Neural progenitor cell (in vitro differentiated cells): ENCODE measurements at places on chromosomes 7 and 10.

DNA sequence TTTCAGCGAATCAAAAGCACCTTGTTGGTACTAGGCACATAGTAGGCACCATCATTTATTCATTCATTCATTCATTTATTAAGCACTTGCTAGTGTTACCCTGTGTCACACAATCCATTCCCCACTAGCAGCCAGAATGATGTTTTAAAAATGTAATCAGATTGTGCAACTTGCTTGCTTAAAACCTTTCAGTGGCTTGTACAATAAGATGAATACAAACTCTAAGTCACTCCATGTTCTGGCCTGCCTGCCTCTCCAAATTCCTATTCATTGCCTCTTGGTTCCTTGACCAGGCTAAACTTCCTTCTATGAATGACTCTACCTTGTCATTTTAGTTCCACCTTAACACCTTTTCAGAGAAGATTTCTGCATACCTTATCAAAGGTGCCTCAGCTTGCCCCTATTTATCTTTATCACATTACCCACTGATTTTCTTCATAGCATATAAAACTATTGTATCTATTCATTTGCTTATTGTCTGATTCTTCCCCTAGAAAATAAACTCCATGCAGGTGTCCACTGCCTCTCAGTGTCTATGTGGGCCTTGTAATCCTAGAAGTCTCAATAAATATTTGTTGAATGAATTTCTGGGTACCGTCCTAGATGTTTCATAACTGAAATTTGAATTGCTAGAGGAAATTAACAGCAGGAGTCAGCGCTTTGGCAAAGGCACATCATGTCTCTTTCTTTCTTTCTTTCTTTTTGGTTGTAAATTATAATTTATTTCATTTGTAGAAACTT, 169.5 kb downstream of the TMEM26 start:
- H3K4me3 ChIP-seq: no peak overlapping the region
- DNase-seq: no peak
- no peaks in the 10 kb centered on the region for H3K4me1 ChIP-seq
- no peak overlapping the region for H3K27ac ChIP-seq

DNA sequence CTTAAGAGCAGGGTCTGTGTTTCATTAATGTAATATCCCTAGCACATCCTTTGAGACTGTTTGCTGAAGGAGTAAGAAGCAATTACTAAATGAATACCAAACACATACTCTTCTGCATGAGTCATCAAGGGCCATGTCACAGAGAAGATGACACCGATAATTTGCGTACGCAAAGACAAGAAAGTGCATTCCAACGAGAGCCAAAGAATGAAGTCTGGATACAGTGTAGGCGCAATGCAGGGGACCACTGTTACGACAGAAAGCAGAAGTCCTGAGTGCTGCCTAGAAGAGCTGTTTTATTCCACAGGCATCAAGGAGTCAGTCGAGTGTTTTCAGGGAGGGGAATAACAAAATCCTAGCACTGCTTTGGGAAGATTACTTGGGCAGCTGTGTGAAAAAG, 62.7 kb downstream of the VPS41 start:
- H3K4me3 ChIP-seq: no peak overlapping the region
- DNase-seq: no peak
- H3K36me3 ChIP-seq: no peaks in the 10 kb centered on the region
- H3K27ac ChIP-seq: no peak overlapping the region
- H3K4me1 ChIP-seq: peaks cover 9% of the 10 kb centered on the region

DNA sequence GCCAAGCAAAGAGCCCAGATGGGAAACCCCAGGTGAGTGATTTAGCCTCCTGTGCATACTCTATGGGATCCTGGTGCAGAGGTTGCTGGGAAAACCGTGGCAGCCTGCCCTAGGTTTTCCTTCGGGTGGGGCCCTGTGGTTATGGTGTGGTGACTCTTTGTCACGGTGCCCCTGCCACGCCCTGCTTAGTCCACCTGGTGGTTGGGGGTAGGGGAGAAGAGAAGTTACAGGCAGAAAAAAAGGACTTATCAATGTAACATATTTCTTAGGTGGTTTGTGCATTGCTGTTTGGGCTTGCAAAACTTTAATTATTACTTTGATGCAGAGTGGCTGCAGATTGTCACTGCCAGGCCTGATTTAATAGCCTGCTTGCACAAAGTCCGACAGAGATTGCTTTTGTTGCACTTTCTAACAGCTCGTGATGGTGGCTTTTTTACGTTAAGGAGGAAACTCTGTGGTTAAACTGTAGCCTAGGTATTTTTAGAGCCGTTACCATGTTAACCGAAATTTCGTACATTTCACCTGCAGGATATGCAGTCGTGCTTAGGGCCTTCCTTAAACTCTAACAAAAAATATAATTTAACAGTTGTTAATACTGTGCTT, 197.4 kb downstream of the RNLS start:
- H3K4me1 ChIP-seq: peaks cover 5% of the 10 kb centered on the region
- no peak overlapping the region for H3K27ac ChIP-seq
- no peak overlapping the region for H3K4me3 ChIP-seq
- H3K27me3 ChIP-seq: no peaks in the 10 kb centered on the region

DNA sequence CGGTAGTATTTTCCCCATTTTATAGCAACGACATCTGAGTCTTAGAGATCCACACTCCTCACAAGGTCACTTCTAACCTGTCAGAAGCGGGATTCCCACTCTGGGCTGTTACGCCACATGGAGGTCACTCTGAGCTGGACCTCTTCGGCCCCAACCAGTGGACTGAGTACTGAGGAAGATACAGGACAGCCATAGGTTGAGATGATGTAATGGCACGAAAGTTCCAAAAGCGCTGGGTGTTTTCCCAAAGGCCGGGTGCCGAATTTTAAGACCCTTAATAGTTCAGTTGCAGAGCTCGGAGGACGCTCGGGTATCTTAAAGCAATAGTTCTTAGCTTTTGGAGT, 699 bp downstream of the GHITM start:
- H3K27ac ChIP-seq: no peak overlapping the region
- H3K4me1 ChIP-seq: peaks cover 10% of the 10 kb centered on the region
- H3K27me3 ChIP-seq: no peaks in the 10 kb centered on the region
- DNase-seq: peak; percentile 15
- peak overlapping the region; percentile 83 for H3K4me3 ChIP-seq

GRCh38 chr10:122338609-122339441, 35.7 kb upstream of the PLEKHA1 start:
- H3K27ac ChIP-seq: no peak overlapping the region
- no peaks in the 10 kb centered on the region for H3K36me3 ChIP-seq
- H3K4me3 ChIP-seq: no peak overlapping the region
- no peaks in the 10 kb centered on the region for H3K27me3 ChIP-seq
- peaks cover 4% of the 10 kb centered on the region for H3K4me1 ChIP-seq
- DNase-seq: no peak

GRCh38 chr10:35447693-35448407, 111.5 kb downstream of the CCNY start:
- H3K27me3 ChIP-seq: no peaks in the 10 kb centered on the region
- peak; percentile 32 for DNase-seq
- H3K4me1 ChIP-seq: peaks cover 25% of the 10 kb centered on the region
- H3K36me3 ChIP-seq: no peaks in the 10 kb centered on the region

DNA sequence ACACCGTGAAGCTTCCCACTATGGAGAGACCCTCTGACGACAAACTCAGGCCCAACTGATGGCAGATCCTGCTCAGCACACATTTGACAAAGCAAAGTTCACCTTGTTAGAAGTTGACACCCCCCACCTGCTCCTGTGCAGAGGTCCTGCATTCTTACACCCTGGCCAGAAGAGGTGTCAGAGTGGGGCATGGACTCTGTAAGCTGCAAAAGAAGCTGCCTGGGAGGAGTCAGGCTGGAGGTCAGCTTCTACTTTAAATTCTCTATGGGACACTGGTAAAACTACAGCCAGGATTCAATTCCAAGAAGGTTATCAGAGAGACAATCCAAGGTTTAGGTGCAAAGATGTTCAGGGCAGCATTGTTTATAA, 20.0 kb upstream of the TNS3 start:
- H3K4me1 ChIP-seq: no peaks in the 10 kb centered on the region
- H3K36me3 ChIP-seq: no peaks in the 10 kb centered on the region
- no peak for DNase-seq
- no peak overlapping the region for H3K27ac ChIP-seq

DNA sequence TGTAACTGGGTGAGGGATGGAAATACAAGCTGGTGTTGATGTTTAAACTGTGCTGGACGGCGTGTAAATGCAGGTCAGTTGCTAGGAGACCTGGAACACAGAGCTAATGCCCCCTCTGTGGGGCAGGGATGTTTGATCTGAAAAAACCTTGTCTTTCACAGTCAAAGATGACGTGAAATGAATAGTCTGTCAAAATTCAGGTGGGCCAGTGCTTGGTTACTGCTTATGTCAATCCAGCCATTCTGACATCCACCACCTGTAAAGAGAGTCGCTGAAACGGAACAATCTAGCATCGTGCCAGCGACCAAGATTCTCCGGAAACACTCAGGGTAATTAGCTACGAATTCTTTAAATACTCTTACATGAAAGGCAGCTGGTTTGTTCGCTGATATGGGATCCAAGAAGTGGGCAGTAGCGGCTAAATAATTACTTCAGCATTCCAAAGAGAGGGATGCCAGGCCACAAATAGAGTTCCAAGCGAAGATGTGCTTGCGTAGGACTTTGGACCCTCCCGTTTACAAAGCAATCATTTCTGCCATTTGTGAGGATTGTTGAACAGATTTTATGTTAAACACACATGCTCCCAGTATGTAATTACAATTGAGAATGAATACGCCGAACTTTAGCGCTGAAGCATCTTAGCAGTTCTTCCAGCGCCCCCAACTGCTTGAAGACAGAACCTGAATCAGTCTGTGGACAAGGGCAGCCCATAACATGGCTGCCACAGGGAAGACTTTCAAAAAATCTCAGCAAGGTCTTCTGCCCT, 7.3 kb upstream of the ASB4 start:
- no peaks in the 10 kb centered on the region for H3K27me3 ChIP-seq
- no peaks in the 10 kb centered on the region for H3K36me3 ChIP-seq
- H3K4me3 ChIP-seq: no peak overlapping the region
- peak; percentile 54 for DNase-seq
- no peak overlapping the region for H3K27ac ChIP-seq

GRCh38 chr10:78338717-78339116, 305.1 kb downstream of the RPS24 start:
- no peak for DNase-seq
- no peaks in the 10 kb centered on the region for H3K36me3 ChIP-seq
- H3K27ac ChIP-seq: no peak overlapping the region
- no peak overlapping the region for H3K4me3 ChIP-seq
- H3K27me3 ChIP-seq: no peaks in the 10 kb centered on the region

DNA sequence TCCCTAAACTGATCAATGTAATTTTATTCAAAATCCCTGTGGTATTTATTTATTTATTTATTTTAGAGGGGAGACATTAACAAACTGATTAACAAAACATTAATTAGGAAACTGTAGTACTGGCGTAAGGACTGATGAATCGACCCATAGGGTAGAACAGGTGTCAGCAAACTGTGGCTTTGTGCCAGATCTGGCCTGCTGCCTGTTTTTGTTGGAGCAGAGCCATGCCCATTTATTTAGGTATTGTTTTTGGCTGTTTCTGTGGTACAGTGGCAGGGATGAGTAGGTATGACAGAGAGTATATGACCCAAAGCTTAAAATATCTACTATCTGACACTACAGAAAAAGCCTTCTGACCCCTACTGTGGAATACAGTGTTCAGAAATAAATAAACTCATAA, 332.5 kb upstream of the ETV1 start:
- H3K4me3 ChIP-seq: no peak overlapping the region
- H3K27ac ChIP-seq: no peak overlapping the region
- H3K27me3 ChIP-seq: no peaks in the 10 kb centered on the region
- H3K36me3 ChIP-seq: no peaks in the 10 kb centered on the region
- no peak for DNase-seq
- H3K4me1 ChIP-seq: no peaks in the 10 kb centered on the region

DNA sequence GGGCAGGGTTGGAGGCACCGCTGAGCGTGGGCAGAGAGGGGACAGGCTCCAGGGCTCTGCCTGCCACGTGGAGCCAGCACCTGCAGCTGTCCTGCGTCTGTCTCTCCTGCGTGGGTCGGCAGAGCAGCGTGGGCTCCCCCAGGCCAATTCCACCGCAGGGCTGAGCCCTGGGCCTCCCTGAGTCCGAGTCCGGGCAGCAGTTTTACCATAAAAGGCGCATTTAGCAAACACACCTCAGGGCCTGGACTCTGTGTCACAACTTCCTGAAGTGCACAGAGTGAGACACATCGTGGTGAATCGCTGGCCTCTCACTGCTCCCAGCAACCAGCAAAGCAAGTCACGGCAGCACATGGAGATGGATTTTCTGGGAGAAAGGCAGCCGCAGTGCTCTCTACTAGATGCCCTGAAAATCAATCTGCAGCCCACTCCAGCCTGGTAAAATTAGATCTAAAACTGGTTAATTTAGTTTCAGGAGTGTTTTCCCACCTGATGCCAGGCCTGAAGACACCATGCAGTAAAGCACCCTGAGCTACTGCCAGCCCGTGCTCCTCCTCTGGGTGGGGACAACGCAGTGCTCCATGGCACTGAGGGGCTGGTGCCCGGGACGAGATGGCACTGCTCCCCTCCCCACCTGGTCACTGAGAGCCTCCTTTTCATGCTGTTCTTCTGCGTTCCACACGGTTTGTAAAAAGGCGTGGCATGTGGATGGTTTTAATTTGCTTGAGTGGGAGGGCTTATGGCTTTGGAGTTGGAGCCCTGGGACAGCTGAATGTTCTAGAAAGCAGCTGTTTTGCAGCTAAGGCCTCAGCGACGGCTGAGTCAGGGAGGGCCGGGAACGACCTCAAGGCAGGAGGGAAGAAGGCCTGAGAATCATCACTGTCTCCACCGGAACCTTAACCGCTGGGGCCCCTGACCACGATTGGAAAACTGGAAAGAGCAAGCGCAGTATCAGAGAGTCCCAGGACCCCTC, 336.9 kb downstream of the ADARB2 start:
- no peak overlapping the region for H3K27ac ChIP-seq
- H3K27me3 ChIP-seq: no peaks in the 10 kb centered on the region
- H3K4me1 ChIP-seq: peaks cover 9% of the 10 kb centered on the region
- H3K4me3 ChIP-seq: no peak overlapping the region
- no peak for DNase-seq

GRCh38 chr7:27244488-27245123, 2.0 kb downstream of the EVX1 start:
- H3K27ac ChIP-seq: no peak overlapping the region
- no peaks in the 10 kb centered on the region for H3K36me3 ChIP-seq
- no peak for DNase-seq
- no peak overlapping the region for H3K4me3 ChIP-seq
